ENCODE measurements at places on chromosomes 4 and X. TPM values are rescaled to one million over a fixed set of nuclear protein-coding genes. Genes with fewer than 3 reads are reported as not detected.
A peak's percentile ranks its signal among the peaks of the same experiment; 100 is the strongest.

The SMC1A gene
- 50.8 TPM for total RNA-seq

The GAGE1 gene
- not detected for total RNA-seq

The PROM1 gene
- total RNA-seq, result 12.6 TPM

The TREX2 gene
- total RNA-seq, result 0.19 TPM

The NAP1L3 gene
- 15.0 TPM for total RNA-seq

The FMR1NB gene
- total RNA-seq, result not detected

The POF1B gene
- total RNA-seq, result 3.7 TPM

The OTC gene
- not detected for total RNA-seq

The C4orf17 gene
- total RNA-seq, result not detected

The PDHA1 gene
- 898 TPM for total RNA-seq

The TMSB15C gene
- total RNA-seq, result 0.24 TPM

- DNase-seq, result no peak
Measured at GRCh38 chr4:95141361-95141760, 383.6 kb downstream of the BMPR1B start.

- no peak for DNase-seq
Measured at GRCh38 chr4:8090312-8090711, 68.3 kb downstream of the ABLIM2 start.

DNA sequence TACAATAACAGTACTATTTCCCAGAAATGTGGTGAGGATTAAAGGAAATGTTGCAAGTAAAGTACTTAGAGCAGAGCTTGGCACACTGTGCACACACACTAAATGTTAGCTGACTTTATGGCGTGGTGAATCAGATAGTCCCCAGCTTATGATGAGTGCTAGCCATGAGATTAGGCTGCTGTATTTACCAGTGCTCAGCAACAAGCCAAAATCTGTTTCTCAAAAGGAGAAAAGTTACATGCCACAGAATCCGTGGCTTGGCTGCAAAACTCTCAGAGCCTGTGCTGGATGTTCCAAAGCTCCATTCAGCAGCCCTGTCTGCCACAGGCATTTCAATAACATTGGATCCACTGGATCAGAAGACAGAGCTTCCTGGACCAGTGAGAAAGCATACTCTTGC is 12.8 kb upstream of the STBD1 start:
- no peak for DNase-seq

GRCh38 chr4:111775556-111776297 is 369.5 kb upstream of the FAM241A start:
- DNase-seq, result no peak

GRCh38 chrX:29542152-29542551 is 673.2 kb upstream of the MAGEB2 start:
- DNase-seq, result no peak

GRCh38 chr4:48127682-48128404 is 6.2 kb downstream of the TXK start:
- peak; percentile 79 for DNase-seq

DNA sequence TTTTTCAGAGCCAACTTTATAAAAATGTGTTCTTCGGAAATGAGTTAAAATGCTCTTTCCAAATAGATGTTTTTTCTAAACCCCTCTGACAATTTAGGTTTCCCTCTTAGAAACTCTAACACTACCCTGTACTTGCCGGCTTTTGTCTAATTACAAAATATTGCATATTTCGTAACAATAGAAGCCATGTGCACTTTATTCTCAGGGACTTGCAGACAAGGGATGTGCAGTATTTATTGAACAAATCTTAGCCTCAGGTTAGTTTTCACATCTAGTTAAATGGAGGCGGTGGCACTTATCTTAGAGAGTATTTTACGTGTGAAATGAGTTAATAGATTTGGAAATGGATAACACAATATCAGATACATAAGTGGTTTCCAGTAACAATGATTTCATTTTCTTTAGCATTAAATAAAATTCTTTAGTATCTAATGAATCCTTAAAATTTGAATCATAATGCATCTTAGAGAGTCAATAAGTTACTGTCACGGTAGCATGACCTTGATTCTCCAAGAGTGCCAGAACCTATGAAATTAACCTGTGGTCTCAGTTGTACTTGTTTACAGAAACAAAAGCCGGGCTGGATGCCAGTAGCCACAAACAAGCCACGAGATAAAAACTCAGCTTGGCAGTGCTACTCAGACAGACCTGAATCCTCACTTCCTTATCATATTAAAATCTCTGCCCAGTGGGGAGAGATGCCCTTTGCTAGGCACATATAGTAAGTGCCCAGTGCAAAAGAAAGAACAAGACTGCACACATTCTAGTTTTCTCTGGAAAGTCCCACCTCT is 772 bp upstream of the PABPC4L start:
- DNase-seq, result no peak

DNA sequence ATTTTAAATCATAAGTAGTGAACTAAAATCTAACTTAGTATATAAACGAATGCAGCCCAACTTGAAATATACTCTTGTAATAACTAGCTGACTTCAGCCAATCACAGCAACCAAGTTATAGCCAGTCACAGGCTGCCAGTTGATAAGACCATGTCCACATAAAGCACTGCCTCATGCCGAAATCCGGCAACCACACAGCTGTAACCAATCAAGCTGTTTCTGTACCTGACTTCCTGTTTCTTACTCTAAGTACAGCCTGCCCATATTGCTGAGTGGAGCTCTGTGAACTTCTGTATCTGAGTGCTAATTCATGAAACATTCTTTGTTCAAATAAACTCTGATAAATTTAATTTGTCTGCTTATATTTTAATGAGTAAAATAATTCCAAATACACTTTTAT is 805.3 kb upstream of the EPHA5 start:
- DNase-seq, result no peak

DNA sequence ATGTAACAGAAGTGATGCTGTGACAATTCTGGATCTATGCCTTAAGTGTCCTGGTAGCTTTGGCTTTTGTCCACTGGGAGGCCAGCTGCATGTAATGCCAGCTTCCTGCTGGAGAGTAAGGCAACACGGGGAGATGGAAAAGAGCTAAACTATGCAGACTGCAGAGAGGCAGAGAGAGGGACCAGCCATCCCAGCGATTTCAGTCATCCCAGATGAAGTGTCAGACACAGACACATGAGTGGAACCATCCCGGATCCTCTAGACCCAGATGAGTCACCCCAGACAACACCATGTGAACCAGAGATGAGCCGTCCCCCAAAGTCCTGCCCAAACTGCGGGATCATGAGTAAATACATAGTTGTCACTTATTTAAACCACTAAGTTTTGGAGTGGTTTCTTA is 14.6 kb downstream of the SRPX start:
- no peak for DNase-seq

GRCh38 chr4:121707344-121707743 is 10.6 kb upstream of the ANXA5 start:
- no peak for DNase-seq

- DNase-seq, result no peak
Measured at GRCh38 chrX:150533863-150534262, 34.6 kb upstream of the MTM1 start.

- DNase-seq, result peak; percentile 81
Measured at GRCh38 chr4:184811526-184812198, 14.1 kb downstream of the ACSL1 start.

GRCh38 chrX:13428053-13428786 is 108.4 kb upstream of the ATXN3L start:
- no peak for DNase-seq

GRCh38 chr4:70280567-70280966 is 38.2 kb downstream of the CSN3 start:
- no peak for DNase-seq

GRCh38 chr4:172986114-172986513 is 182.5 kb upstream of the GALNT7 start:
- no peak for DNase-seq

- no peak for DNase-seq
Measured at GRCh38 chrX:1781766-1782165, 166.9 kb downstream of the ASMT start.

- DNase-seq, result no peak
Measured at GRCh38 chr4:56817840-56818491, 3.5 kb downstream of the SPINK2 start.

DNA sequence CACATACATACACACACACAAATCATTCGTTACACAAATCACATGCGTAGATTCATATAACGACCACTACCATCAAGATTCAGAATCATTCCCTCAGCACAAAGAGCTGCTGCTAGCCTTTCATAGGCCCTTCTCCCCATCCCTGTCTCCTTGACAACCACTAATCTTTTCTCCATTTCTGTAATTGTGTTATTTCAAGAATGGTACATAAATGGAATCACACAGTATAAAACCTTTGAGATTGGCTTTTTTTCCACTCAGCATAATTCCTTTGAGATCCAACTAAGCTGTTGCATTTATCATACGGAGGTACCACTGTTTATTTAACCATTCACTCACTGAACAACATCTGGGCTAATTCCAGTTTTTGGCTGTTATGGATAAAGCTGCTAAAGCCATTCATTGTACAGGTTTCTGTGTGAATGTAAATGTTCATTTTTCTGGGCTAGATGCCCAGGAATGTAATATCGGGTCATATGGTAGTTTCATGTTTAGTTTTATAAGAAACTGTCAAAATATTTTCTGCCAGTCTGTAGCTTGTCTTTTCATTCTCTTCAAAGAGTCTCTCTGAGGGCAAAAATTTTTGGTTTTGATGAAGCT is 64.1 kb downstream of the USP11 start:
- DNase-seq, result no peak

- no peak for DNase-seq
Measured at GRCh38 chr4:48195374-48195773, 61.3 kb upstream of the TXK start.

All from cardiac septum (tissue), 1 donor.